ENCODE measurements at places on chromosomes 11 and 22.

GRCh38 chr11:95968585-95968984 lies 44.7 kb upstream of the MTMR2 start:
- DNase-seq = peak; percentile 22

DNA sequence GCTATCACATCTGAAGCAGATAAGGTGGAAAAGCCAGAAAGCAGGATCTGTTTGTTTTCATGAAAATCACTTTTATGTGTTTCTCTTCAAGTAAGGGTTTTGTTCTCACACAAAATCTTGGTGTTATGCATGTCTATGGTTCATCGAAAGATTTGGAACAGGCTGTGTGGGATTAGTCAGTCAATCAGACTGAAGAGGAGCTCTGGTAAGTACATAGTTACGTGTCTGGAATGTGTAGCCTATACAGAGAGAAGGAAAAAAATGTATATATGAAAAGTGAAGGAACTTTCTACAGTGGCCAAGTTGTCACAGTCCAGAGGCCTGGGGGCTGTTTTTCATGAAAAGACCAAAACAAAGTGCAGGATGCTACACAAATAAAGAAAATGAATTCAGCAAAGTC lies 156.7 kb downstream of the CNTN5 start:
- DNase-seq = no peak

GRCh38 chr22:29387921-29388758 lies at the start of gene AP1B1:
Gene AP1B1 (minus strand): TSS chr22:29388570. CDS start chr22:29367243, 21,327 bp downstream.
- DNase-seq = peak; percentile 98

DNA sequence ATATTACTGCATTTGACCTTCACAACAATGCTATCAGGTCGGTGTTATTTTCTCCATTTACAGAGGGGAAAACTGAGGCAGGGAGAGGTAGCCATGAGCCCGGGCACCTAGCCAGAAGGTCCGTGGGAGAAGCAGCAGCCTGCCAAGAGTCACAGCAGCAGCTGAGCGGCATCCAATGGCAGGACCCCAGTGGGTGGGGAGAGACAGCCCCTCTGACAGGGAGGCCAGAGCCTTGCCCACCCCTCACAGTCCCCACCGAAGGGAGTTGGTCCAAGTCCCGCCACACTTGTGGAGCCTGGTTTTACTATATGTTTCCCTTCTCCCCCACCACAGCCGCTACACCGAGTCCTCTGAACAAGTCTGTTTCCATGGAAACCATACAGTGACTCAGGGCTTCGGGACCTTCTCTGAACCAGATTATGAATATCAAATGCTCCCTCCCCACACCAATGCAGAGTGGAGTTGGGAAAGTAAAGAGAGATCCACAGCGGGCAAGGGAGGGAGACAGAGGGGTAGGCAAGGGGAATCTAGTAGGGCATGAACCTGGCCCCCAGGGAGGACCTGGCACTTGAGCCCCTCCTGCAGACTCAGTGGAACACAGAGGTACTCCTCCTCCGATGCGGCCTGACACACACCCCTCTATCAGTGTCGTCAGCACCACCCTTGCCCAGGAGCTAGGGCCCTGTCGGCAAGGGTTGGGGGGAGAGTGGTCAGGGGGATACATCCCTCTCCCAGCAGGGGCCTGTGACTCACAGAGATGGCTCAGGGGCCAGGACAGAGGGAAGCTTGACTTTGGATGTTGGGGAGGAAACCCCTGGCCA lies 2.5 kb downstream of the CHST1 start:
- DNase-seq = peak; percentile 82

DNA sequence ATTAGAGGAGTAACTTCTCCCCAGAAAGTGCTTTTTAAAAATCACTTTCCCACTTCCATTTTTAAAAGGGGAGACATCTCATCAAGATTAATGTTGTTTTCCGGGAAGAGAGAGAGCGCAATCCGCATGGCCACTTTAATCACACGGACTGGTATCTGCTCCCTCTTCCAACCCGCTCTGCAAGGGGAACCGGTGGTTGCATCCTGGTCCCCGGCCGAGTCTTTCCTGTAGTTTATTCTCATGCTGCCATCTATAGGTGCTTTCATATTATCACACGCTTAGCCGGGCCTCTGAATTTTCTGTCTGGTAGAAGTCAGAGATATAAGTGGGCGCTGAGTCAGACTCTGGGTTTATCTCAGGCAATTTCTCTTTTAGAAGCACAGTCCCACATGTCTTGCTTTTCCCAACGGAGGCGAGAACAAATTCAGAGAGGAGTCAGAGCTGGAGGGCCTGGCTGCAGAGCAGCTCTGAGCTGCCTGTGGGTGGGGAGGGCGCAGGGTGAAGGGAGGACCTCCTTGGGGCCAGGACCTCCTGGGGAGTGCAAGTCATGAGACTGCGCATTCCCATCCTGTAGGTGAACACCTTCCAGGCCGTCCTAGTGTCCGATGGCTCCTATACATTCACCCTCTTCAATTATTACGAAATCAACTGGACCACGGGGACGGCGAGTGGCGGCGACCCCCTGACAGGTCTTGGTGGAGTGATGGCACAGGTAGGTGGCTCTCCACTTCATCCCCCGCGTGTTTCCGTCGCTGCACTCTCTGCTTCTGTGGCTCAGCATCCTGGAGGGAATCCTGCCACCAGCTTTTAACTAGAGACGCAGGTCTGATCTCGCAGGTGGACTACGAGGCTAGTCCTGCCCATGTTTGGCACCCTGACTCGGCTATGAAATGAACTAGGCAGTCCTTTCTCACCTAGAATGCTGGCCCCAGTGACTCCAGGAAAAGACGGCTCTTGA lies 11.7 kb downstream of the TECTA start:
- peak; percentile 89 for DNase-seq

DNA sequence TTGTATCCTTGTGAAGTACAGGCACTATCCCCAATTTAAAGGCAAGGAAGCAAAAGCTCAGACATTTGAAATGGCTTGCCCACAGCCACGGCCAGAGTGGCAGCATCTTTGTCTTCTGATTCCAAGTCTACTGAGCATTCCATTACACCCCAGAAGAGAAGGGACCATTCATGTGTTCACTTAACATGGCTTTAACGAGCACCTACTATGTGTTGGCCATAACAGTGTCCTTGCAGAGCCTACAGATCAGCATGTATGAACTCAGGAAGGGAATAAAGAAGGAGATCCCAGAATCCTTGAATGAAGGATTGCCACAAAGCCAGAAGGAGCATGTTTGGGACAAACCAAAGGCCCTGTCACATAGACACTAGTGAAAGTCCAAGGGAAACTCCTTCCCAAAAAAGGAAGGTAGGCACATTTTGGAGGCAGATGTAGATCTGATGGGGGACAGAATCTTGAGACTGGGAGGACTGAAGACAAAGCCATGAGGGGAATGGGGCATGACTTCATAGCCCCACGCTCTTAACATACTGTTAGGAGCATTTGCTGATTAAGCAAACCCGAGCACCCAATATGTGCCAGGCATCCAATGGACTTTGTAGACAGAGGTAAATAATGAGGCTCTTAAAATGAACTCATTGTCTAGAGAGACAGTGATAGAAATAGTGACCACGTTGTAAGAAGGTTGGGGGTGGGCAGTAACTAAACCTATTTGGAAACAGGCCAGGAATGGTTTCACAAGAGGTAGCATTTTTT lies 54.9 kb downstream of the P4HA3 start:
- peak; percentile 10 for DNase-seq

DNA sequence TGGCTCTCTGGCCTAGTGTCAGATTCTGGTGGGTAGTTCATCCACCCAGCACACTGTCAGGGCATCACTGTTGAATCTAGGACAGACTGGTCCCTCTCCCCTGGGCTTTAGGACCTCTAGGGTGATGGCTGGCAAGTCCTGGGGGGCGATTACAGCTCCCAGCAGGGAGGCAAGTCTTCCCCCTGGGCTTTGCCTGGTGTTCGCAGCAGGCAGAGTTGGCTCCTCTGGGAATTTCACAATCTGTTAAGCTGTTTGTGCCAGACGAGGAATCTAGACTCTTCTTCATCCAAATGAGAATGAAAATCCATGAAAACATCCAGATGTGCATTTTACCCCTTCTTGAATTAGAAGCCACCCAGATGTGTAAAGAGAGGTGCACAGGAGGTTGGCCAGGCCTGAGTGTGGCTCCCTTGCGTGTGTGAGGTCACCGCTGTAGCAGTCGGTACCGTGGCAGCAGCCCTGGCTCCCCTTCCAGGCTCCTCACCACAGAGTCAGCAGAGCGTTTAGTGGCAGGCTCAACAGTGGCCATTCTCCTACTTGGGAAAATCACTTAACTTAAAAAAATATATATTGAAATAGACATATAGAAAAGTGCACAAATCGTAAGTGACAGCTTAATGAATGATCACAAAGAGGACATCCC lies 99.9 kb upstream of the TBCEL start:
- no peak for DNase-seq

- no peak for DNase-seq
Measured at GRCh38 chr22:35517769-35518530, 22.7 kb upstream of the RASD2 start.

DNA sequence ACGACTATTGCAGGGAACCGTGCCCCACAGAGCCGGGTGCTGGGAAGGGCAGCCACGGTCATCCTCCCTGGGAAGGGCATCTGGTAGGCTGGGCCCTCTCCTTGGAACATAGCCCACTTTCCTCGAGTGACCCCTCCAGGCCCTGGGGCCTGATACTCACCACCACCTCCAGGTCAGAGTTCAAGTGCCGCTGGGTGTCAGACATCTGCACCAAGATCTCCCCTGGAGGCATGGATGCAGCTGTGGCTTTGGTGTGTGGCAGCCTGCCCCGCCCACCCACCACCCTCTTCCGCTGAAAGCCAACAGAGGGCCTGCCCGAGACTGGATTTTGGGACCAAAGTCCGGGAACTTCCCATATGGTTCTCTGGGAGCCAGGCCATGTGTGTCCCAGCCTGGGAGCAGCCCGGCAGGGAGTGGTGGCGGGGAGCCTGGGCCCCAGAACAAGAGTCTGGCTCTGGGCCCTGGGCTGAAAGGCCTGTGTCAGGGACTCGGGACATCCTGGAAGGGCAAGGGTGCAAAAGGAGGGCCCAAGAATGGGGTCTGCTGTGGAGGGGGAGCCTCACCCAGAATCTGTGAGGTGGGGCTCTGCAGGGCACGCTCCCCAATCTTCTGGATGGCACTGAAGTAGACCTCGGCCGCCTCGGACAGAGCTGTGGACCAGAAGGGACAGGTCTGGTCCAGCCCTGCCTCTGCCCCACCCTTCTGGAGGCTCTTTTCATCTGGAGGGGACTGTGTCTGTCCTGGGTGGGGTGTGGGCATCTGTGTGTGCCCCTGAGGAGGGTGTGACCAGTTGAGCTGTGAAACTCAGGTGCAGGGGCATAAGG lies 2.6 kb downstream of the BAIAP2L2 start:
- DNase-seq = no peak

DNA sequence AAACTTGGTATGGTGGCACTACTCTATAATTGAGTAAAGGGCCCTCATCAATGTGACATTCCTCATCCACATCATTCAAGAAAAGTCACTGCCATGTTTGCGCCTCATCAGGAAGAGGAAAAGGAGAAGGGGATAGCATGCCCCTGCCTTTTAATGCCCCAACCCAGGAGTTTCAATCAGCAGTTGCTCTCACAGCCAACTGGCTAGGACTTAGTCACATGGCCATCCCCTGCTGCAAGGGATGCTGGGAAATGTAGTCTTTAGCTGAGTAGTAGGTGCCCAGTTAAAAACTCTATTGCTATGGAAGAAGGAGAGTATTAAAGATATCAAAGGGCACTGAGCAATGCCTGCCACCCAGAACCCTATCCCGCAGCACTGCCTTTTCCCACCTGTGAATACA lies 10.9 kb upstream of the CCND1 start:
- no peak for DNase-seq

All from hematopoietic multipotent progenitor cell treated with erythropoietin and hydrocortisone succinate and interleukin-3 and kit ligand, for 6 days (in vitro differentiated cells).